ENCODE measurements at places on chromosomes 3 and 15. TPM values are rescaled to one million over a fixed set of nuclear protein-coding genes. Genes with fewer than 3 reads are reported as not detected.

Gene LRRC3B
- not detected for total RNA-seq

Gene CCDC13
- not detected for total RNA-seq

Gene LRRC31
- total RNA-seq, result not detected

DNA sequence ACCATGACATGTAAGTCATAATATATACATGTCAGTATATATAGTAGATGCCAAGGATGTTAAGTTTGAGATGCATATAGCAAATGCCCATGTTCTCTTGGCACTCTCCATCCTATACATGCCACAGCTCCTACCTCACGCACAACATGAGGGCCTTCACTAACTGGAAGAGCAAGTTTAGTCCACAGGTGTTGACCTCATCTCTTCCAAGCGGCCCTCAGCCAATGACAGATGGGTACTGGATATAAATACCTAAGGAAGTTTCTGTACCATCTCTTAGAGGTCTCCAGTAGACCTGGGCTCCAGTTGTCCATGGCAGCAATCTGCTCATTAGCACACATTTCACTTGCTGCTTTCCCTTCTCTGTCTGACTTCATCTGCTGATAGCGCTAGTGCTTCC lies 43.3 kb upstream of the CMC1 start:
- no peak for DNase-seq

DNA sequence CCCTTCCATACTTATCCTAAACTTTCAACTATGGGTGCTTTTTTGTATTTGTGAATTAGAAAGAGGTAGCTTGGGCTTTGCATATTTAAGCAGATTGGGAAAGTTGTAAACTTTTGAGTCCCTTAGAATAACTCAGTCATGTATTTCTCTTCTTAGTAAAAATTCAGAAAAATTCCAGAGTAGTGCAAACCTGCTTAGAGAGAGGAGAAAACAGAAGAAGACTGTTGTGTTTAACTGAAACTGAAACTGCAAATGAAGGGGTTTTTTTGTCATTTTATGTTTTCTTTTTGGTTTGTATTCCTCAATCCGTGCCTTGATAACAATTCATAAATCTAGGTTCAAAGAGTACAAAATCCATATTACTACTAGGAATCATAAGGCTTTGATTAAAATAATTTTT lies 31.3 kb downstream of the CD200 start:
- no peak for DNase-seq

- DNase-seq, result no peak
Measured at GRCh38 chr15:47504624-47505256, 212.6 kb upstream of the SEMA6D start.

DNA sequence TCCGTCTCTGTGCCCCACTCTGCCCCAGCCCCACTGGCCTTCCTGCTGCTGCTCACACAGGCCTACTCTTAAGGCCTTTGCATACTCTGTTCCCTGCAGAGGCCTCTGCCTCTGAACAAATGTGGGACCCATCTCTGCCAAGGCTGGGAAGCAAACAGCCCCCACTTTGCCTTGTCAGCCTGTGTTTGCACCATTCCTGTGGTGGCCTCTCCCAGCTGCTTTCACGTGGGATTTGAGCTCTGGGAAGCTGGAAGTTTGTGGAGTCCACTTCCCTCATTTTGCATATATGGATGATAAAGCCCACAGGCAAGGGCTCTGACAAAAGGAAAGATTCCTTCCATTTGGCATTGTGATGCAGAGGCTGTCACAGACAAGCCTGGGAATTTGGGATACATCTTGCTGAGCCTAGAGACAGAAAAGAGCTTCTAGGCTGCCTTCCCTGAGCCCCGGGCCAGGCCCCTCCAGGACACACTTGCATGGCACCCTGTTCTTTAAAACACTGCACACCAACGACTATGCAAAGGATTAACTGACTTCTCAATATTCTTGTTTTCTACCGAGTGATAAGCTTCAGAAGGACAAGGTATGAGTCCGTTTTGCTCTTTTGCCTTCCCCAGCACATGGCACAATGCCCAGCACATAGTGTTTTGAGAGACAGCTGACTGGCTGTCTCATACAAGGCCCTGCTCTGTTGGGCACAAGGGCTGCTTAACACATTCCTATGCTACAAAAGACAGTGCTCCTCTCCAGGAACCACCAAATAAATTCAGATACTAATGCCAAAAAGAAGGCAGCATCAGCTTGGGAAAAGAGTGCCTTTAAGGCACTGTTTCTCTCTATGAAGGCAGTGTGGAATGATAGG lies 120.7 kb upstream of the TOPAZ1 start:
- no peak for DNase-seq

- no peak for DNase-seq
Measured at GRCh38 chr3:37852771-37853170, 8.9 kb upstream of the CTDSPL start.

GRCh38 chr3:197545571-197545970 lies 10.2 kb downstream of the BDH1 start:
- no peak for DNase-seq

DNA sequence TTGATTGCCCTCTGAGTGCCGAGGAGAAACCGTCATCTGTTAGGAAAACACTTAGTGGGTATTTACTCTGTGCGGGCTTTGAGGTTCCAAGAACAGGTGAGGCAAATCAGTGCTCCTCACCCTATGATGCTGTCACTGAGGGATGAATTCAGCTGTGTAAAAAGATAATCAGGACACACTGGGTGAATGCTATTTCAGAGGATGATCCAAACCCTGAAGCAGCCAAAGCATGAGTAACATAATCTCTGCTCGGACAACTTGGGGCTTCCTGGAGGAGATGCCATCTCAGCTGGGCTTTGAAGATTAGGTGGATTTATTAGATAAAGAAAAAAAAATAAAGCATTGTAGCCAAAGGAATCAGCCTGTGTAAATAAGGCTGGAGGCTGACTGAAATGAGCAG lies 10.5 kb upstream of the GADL1 start:
- no peak for DNase-seq

GRCh38 chr3:139226731-139227130 lies 117.1 kb upstream of the MRPS22 start:
- no peak for DNase-seq

Measured in CD8-positive, alpha-beta T cell (primary cell).